ENCODE measurements at places on chromosomes 2 and 18. TPM values are rescaled to one million over a fixed set of nuclear protein-coding genes. Genes with fewer than 3 reads are reported as not detected.

RGPD4 gene
- total RNA-seq: not detected

IAH1 gene
- 23.2 TPM for total RNA-seq

ABCA12 gene
- total RNA-seq: not detected

SLC14A1 gene
- 35.8 TPM for total RNA-seq

FAM161A gene
- 7.2 TPM for total RNA-seq

KYNU gene
- not detected for total RNA-seq

GRCh38 chr18:48408727-48409590, at the start of gene ZBTB7C:
TSS of gene ZBTB7C (minus strand) at chr18:48409383.
- peak; percentile 43 for DNase-seq

GRCh38 chr2:105919826-105920225, 175.1 kb downstream of the NCK2 start:
- DNase-seq: peak; percentile 9

GRCh38 chr18:23229472-23229871, 94.2 kb downstream of the CABLES1 start:
- no peak for DNase-seq

DNA sequence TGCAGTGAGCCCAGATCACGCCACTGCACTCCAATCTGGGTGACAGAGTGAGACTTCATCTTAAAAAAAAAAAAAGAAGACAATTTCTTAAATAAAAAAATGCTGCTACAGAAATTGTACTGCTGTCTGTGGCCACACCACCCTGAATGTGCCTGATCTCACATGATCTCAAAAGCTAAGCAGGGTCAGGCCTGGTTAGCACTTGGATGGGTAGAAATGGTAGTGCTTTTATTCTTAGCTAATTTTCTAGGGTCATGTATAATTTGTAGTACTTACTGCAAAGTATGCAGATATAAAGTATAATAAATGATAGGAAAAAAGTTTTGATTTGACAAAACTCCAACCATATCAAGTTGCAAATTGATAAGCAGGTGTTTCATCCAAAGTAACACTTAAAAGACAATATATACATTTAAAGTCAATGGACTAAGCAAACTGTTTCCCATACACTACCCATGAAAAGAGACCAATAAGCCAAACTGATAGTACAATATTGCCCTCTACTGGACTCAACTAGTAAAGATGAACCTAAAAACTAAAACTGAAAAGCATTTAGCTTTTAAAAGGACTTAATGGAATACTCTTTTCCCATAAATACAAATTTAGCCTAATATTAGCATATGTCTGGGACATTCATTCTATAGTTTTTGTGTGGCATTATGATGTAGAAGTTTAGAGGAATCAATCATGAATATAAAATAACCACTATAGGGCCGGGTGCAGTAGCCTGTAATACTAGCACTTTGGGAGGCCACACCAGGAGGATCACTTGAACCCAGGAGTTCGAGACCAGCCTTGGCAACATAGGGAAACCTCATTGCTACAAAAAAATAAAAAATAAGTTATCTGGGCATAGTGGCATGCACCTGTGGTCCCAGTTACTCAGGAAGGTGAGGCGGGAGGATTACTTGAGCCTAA, 18.6 kb upstream of the PEX13 start:
- no peak for DNase-seq

DNA sequence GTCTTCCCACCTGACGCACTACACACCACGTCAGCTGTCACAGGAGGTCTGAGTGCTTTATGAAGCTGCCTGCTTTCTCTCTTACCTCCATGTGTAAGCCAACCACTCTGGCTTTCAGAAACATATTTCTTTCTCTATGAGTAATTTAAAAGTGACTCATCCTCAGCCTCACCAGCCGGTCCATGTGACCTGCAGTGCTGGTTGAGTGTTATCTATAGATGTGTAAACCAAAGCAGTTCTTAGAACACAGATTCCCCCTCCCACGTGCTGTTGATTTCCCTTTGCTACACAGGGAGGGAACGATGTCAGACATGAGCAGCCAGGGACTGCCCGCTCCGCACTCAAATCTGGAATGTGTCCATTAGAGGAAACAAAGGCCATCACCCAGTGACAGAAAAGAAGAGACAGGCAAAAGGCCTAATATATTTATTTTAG, 157.8 kb downstream of the BCL2 start:
- DNase-seq: peak; percentile 74

GRCh38 chr2:176098366-176099158, 1.0 kb upstream of the HOXD12 start:
- no peak for DNase-seq

DNA sequence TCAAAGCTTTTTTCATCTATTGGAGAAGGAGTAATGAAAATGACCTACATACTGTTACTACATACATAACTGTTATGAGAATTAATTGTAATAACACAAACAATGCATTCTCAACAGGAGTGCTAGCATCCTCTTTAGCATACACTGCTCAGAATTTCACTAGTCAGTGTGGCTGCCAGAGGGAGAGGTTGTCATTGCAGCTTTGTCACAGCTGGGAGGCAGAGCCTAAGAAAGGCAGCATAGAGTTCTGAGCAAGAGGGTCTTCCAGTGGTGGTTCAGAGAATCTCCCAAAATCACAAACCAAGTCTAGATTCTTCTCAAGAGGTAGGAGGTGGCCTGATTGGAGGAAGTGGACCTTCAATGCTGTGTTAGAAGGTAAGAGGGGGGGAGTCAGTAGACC, 286.7 kb upstream of the CYRIA start:
- DNase-seq: no peak

- no peak for DNase-seq
These were observed 33.9 kb upstream of the TSPYL6 start for GRCh38 chr2:54289917-54290316.

GRCh38 chr2:145987793-145988192, 1467.9 kb upstream of the ZEB2 start:
- DNase-seq: no peak

DNA sequence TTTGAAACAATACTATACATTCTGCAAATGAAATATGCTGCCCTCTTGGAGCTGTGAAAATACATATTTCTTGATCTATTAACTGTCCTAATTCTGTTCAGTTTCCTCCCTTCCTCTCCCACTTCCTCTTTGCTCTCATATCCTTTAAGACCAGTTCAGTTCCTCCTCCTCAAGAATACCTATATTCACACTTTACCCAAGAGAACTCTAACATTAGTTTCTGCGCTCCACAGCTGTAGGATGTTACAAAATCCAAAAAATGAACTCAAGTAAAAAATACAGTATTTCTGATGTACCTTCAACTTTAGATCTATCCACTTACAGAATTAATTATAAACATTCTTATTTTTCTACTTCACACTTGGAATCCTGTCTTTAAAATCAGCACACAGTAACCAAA, 5.4 kb downstream of the ITSN2 start:
- DNase-seq: no peak

GRCh38 chr2:6401301-6401700, 464.4 kb downstream of the CMPK2 start:
- no peak for DNase-seq

GRCh38 chr2:100513650-100514049, 43.4 kb downstream of the NMS start:
- DNase-seq: peak; percentile 9

- DNase-seq: no peak
These were observed 529.8 kb upstream of the VRK2 start for GRCh38 chr2:57516698-57517340.
